ENCODE measurements at places on chromosomes 13 and 19.

DNA sequence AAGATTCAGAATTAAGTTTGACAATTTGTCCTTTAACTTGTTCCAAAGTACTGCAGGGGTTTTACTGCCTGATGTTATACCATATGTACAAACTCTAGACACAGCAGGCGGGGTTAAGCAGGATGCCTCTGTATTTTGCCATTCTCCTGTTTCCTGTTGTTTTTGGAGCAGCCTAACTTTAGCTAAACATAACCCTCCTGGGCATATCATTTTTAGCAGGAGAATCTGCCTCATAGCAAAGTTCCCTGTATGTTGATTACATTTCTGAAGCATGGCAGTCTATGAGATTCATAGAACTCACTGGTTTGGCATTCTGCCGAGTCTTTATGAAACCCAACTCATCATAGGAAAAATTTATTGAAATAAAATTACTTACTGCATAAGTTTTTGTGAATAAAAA is 5.2 kb downstream of the LHFPL6 start:
- no peak for DNase-seq

- no peak for DNase-seq
Observed at GRCh38 chr19:46613525-46613924, 11.4 kb downstream of the PTGIR start.

GRCh38 chr19:51695088-51695487 is 2.0 kb downstream of the SPACA6 start:
- no peak for DNase-seq

GRCh38 chr13:101917833-101918661 is 465.6 kb downstream of the ITGBL1 start:
- no peak for DNase-seq

- no peak for DNase-seq
Observed at GRCh38 chr13:100382785-100383184, 205.8 kb downstream of the GGACT start.

- no peak for DNase-seq
Observed at GRCh38 chr13:77345150-77345780, 18.4 kb upstream of the MYCBP2 start.

DNA sequence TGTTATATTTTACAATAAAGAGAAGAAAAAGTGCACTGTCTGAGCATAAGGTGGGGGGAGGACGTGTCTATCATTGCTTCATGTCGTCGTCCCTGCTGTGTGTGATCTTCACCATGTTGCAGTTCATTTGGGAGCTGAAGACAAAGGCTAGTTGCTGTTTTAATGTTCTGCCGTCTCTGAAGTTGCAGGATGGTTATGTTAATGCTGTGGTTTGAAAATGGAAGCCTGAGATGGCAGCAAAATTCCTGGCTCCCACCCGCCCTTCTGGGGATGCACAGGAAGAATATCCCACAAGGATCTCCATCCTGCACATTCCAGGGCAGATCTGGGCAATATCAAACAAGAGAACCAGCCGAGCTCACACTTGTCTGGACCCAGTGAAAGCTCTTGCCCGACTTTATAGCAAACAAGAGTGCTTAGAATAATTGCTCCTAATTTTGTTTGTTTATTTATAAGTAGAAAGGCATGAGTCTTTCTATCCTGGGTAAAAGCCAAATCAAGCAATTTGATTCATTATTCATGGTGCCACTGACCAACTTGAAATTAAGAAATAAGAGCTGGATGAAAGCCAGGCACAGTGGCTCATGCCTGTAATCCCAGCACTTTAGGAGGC is 110.3 kb upstream of the ABCC4 start:
- DNase-seq, result no peak
